ENCODE measurements at places on chromosomes 12 and 14.

- no peak for DNase-seq
These were observed 697 bp upstream of the GRIP1 start for GRCh38 chr12:66679461-66680084.

- no peak for DNase-seq
These were observed 31.7 kb downstream of the ETV6 start for GRCh38 chr12:11681207-11681606.

GRCh38 chr12:75437564-75437963, 43.0 kb upstream of the GLIPR1 start:
- no peak for DNase-seq

- DNase-seq = no peak
These were observed 12.6 kb upstream of the OR8S1 start for GRCh38 chr12:48512855-48513254.

GRCh38 chr14:104224506-104225277, 86.3 kb downstream of the KIF26A start:
- no peak for DNase-seq

GRCh38 chr12:12302976-12303375, 36.1 kb upstream of the LRP6 start:
- no peak for DNase-seq

DNA sequence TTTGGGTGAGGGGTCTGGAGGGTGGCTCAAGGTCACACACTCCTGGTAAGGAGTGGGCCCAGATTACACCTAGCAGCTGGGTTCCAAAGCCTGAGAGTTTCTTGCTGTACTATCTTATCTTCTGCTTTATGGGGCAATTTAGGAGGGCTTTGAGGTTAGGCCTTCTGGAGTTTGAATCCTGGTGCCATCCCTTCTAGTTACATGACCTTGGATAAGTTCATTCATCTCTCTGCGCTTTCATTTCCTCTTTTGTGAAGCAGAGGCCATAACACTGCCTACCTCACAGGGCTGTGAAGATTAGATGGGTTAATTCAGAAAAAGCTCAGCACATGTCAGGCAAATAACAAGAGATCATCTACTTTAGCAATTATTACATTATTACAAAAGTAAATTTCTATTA, 7.4 kb upstream of the KRT77 start:
- no peak for DNase-seq

GRCh38 chr14:88005978-88006851, 1.3 kb downstream of the GPR65 start:
- DNase-seq = no peak

- DNase-seq = no peak
These were observed 123.2 kb downstream of the FGD4 start for GRCh38 chr12:32522331-32523221.

DNA sequence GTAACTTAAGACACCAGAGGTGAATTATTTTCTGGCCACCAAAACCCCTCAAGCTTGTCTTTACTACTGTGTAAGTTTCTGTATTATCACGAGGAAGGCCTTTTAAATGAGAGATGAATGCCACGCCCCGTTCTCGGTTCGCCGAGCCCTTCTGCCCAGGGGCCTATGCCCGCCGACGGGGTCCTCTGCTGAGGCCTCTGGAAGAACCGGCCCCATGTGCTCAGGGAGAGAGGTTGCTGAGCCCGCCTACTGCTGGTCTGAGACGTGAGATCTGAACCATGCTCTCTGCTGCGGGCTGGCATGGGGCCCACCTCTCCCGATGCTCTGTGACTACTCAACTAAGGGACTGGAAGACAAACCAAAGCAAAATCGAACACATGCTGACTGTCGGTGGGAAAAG, 21.0 kb downstream of the AMN start:
- DNase-seq = no peak

DNA sequence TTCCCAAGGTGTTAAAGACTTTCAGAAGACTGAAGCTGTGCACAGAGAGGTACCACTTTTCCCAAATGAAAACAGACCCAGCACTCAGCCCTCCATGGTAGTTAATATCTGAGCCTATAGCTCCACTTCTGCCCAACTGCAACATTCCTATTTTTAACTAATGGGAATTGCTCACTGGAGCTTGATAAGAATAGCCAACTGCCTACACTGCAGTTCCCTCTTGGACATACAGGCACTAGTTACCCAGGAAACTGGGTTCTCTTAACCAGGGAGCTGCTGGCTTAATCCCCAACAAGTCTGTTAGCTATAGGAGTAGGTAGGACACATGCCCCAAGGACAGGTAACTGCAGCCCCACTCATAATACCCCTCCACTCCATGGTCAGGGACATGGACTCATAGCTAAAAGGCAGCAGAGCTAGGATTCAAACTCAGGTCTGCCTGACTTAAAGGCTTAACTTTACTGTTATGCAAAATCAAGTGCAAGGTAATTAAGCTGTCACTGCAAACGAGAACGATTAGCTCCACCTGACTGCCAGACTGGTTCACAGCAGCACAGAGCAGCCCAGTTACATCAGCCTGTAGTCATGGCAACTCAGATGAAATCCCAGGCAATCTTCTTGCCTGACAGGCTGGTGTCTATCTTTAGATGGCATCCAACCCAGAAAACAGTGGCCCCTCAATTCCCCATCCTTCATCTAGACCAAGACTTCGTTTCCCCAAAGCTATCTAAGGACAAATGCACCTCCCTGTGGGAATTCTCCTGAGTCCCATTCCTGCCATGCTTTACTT, 77.1 kb upstream of the ACTN1 start:
- DNase-seq = peak; percentile 48

GRCh38 chr12:9626291-9626690, 18.6 kb upstream of the KLRB1 start:
- no peak for DNase-seq

DNA sequence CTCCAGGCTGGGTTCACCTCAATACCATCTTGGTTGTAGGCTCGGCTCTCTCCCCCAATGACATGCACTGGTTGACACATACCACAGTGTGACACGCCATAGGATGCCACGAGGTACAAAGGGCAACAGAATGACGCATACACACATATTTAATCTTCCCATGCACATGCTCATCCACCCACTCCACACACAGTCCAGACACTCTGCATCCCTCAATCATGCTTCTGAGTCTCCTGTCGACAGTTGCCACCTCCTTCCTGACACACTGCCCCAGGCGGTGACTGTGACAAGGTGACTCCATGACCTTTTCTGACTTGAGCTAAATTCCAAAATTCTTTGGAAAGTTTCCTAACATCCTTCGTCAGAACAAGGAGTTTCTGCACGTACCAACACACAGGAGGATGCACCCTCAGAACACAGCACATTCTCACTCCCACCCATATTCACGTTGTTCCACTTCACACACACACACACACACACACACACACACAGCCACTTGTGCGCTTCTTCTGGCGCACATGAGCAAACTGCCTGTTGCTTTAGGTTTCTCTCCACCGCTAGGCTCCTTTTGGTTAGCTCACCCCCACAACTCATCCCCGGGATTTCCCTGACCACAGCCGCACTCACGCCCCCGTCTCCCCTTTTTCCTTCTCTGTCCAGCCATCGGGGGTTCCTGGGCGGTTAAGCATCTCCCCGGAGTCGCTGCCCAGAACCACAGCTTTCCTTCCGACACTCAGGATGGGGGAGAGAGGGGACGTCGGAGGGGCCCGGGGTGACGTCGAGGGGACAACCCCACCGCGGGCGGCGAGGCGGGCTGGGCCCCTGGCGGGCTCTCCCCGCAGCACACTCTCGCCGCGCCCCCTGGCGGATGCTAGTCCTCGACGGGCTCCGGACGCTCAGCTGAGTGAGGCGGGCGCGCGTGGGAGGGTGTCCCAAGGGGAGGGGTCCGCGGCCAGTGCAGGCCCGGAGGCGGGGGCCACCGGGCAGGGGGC, 536 bp upstream of the WNT1 start:
- DNase-seq = no peak

DNA sequence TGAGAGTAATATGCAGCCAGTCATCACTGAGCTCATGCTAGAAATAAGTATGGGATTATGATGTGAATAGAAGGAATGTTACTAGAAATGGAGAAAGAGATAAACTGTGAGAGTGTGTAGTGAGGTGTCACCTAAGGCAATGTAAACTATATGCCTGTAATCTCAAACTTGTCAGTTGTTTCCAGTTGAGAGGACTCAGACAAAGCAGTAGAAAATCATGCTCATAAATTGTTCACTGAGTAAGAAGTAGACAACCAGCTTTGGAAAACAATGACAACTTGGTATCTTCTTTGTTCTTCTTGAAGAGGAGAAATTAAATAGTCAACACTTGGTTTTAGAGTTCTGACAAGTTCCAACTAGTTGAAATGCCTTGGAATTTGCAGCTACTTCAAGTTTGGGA, 148.5 kb upstream of the OR4E1 start:
- DNase-seq = no peak
